Renal cortex interstitium (tissue), 15 donors: ENCODE measurements at places on chromosomes 6 and 20. TPM values are rescaled to one million over a fixed set of nuclear protein-coding genes. Genes with fewer than 3 reads are reported as not detected.

The PCK1 gene
- polyA plus RNA-seq: 20.3 TPM

The FLRT3 gene
- 120 TPM for polyA plus RNA-seq

The EFCAB8 gene
- 0.09 TPM for polyA plus RNA-seq

DNA sequence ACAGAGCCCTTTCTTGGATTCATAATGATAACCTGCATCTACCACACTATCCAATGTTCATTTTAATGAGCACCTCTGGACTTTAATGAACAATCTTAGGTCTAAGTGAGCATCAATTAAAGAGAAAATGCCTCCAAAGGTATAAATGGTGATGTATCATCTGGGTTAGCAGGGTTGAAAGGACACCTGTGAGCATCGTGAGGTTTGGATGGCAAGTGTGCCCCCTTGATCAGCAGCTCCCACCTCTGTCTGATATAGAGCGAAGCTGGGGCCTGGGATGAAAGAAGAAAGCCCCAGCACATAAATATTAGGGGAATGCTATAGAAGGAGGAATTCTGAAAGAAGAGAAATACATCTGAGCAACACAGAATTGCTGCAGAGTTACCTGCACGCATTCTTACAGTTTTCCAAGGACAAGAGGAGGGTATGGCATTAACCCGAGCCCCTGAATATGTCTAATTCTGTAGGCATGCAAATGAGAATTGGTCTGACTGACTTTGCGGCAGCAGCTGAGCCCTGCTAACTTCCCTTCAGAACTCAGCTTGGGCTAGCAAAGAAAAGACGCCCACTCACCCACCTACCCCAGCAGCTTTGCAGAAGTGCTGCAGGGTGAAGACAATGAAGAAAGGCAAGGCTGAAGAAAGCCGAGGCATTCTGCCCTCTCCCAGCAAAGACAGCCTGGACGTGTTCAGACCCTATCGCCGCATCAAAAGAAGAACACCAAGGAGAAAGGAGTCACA, 136.2 kb downstream of the GMPR start:
- DNase-seq: no peak

The GGTLC1 gene
- not detected for polyA plus RNA-seq

DNA sequence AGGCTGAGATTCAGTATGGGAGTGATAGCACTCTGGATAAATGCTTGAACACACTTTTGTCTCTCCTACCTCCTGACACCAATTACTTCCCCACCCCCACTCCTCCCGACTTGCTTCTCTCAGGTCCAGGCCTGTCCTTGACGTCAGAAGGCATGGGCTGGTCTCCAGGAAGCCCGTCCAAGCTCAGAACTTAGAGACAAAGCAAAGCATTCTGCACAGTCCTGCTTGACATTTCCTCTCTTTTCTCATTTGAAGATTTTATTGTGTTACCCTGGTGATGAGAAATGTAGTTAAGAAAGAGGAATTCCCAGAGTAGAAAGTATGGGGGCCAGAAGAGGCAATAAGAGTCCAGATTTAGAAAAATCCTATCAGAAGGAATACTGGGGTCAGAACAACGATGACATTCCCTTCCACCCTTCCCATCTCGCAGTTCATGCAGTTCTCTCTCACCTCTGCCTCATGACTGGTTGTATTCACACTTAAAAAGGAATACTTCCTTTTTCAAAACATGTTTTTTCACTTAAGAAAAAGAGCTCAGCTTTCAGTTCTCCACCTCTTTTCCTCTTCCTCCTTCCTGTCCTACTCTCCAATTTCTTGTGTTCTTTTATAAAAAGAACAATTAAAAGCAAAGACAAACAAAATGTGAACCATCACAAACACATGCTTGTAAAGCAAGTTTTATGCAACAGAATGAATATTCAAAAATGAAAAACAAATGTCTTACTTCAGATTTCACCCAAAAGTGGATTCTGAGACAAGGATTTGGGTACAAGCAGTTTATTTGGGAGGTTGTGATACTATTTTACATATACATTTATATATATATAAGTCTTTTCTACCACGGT, 18.5 kb upstream of the FAM184A start:
- DNase-seq: no peak

DNA sequence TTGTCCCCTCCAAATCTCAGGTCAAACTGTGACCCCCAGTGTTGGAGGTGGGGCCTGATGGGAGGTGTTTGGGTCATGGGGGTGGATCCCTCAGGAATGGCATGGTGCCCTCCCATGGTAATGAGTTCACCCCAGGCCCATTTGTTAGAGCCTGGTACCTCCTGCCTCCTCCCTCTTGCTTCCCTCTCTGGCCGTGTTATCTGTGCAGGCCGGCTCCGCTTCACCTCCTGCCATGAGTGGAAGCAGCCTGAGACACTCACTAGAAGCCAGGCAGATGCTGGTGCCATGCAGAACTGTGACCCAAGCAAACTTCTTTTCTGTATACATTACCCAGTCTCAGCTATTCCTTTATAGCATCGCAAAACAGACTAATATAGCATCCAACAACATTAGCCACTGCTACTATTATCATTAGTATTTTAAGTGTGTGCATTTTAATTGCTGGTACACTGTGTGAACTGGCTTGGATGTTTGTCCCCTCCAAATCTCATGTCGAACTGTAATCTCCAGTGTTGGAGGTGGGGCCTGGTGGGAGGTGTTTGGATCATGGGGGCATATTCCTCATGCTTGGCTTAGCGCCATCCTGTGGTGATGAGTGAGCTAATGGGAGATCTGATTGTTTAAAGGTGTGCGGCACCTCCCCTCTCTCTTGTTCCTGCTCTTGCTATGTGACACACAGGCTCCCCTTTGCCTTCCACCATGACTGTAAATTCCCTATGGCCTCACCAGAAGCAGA, 12.2 kb upstream of the OSER1 start:
- no peak for DNase-seq

DNA sequence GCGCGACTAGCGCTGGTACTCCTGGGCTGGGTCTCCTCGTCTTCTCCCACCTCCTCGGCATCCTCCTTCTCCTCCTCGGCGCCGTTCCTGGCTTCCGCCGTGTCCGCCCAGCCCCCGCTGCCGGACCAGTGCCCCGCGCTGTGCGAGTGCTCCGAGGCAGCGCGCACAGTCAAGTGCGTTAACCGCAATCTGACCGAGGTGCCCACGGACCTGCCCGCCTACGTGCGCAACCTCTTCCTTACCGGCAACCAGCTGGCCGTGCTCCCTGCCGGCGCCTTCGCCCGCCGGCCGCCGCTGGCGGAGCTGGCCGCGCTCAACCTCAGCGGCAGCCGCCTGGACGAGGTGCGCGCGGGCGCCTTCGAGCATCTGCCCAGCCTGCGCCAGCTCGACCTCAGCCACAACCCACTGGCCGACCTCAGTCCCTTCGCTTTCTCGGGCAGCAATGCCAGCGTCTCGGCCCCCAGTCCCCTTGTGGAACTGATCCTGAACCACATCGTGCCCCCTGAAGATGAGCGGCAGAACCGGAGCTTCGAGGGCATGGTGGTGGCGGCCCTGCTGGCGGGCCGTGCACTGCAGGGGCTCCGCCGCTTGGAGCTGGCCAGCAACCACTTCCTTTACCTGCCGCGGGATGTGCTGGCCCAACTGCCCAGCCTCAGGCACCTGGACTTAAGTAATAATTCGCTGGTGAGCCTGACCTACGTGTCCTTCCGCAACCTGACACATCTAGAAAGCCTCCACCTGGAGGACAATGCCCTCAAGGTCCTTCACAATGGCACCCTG, 1.6 kb downstream of the TPBG start:
- DNase-seq: peak; percentile 24

- no peak for DNase-seq
Measured at GRCh38 chr6:156182356-156182755, 594.8 kb upstream of the ARID1B start.

GRCh38 chr6:35146453-35146852, 5.3 kb upstream of the TCP11 start:
- DNase-seq: no peak

DNA sequence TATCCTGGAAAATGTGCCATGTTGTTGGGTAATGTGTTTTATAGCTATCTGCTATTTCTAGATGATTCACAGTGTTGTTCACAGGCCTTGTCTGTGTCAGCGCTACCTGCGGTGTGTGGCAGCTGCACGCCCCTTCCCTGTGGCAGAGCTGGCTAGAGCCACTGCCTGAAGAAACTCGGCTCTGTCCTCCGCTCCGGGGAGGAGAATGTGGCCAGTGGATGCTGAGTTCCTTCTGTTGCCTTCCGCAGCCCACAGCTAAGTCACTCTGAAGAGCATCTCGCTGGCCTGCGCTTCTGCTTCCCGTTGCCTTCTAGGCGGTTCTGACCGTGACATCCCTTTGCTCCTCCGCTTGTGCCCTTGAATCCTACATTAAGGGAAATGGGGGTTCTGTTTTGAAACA, 135.1 kb downstream of the PLG start:
- DNase-seq: no peak

GRCh38 chr6:101595276-101595675, 201.8 kb downstream of the GRIK2 start:
- no peak for DNase-seq

GRCh38 chr6:75488033-75488432, 5.6 kb downstream of the FILIP1 start:
- DNase-seq: no peak

The LAMA5 gene
- 184 TPM for polyA plus RNA-seq

The PHF10 gene
- polyA plus RNA-seq: 125 TPM

GRCh38 chr6:109318328-109318876, 63.9 kb downstream of the CD164 start:
- DNase-seq: no peak

- DNase-seq: no peak
Measured at GRCh38 chr6:43125119-43125518, 46.0 kb upstream of the SRF start.

The HAO1 gene
- not detected for polyA plus RNA-seq

The ISM1 gene
- polyA plus RNA-seq: 3.9 TPM

DNA sequence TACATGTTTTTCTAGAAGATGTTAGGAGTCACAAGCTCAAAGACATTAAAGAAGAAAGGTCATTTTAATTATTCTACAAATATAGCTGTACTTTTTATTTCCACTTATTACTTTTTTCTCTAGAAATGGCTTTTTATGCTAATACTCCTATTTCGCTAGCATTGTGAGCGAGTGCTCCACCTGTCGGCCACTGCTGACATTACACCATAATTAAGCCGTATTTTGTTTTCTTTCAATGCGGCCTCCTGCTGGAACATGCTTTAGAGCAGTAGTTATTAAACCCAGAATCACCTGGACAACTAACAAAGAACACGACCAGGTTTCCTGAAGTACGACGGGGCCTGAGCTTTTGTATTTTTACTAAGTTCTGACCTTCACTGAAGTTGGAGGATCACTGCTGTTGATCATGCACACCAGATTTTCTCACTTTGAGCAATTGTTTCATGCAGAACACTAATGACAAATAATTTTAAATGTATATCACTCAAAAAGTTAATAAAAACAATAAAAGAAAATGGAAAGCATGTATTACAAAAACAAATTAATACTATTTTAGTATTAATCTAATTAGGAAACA, 74.1 kb upstream of the PAK5 start:
- peak; percentile 18 for DNase-seq

DNA sequence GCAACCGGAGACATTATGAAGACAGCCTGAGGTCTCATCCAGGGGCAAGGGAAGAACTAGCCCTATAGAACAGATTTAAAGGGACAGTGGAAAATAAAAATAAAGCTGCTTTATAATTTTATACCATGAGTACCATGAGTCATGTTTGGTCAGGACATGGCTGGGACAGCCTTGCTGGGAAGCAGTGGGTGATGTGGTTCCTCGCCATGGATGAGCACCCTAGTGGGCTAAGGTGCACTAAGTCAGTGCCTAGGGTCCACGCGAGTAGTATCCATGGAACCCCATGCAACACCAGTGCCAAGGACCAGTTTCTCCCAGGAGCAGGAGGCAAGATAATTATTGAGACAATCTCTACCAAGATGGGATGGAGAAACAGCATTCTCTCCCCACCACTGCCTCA, 33.4 kb upstream of the ELMO2 start:
- DNase-seq: no peak

GRCh38 chr20:37238935-37239451, 22.6 kb downstream of the GHRH start:
- DNase-seq: no peak

- DNase-seq: no peak
Measured at GRCh38 chr6:155275808-155276480, 12.1 kb downstream of the CLDN20 start.

- no peak for DNase-seq
Measured at GRCh38 chr6:56033401-56033800, 158.0 kb upstream of the BMP5 start.

DNA sequence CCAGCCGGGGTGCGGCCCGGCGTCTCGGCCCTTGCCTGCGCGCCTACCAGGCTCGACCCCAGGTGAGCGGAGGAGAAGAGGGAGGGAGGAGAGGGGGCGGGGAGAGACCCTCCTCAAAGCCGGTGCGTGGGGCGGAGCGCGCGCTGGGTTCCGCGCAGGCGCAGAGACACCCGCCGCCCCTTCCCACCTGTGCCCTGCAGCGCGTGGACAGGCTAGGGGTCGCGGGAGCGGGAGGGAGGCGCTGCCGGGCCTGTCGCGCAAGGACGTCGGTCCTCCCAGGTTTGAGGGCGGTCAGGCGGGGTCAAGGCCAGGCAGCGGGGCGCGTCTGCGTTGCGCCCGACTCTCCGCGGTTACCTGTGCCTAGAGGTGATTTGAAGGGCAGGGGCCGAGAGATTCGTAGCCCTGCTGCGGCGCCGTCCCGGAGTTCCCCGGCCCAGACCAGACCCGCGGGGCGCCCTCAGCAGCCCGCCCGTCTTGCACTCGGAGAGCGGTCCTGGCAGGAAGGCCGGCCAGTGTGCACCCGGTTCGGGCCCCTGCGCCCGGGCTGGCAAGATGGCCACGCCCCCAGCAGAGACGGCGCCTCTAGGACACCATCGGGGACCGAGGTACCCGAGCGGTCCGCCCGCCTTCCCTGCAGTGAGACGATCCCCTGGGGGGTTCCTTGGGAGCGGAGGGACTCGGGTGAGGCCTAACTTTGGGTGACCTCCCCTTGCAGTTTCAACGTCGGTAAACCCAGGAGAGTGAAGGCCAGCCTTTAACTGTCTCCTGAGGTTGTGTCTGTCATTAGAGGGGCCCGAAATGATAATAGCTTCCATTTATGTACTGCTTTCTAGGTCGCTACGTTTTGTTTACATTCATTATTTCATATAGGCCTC, 546 bp downstream of the C6orf136 start:
- peak; percentile 76 for DNase-seq

- DNase-seq: no peak
Measured at GRCh38 chr6:136031982-136032381, 180.5 kb downstream of the PDE7B start.

The HS3ST5 gene
- polyA plus RNA-seq: 1.4 TPM

The GSTA2 gene
- polyA plus RNA-seq: 0.43 TPM

The TP53TG5 gene
- polyA plus RNA-seq: 1.2 TPM

- no peak for DNase-seq
Measured at GRCh38 chr20:51402201-51402600, 140.3 kb downstream of the NFATC2 start.

GRCh38 chr6:169343886-169344749, 90.5 kb upstream of the THBS2 start:
- DNase-seq: no peak

The HLA-DQB2 gene
- polyA plus RNA-seq: 1.8 TPM

GRCh38 chr6:150068720-150069648, at the start of gene ULBP3:
Gene ULBP3, minus strand, starts transcription at chr6:150069121. Its CDS starts 55 bp downstream, at chr6:150069066.
- DNase-seq: peak; percentile 85

DNA sequence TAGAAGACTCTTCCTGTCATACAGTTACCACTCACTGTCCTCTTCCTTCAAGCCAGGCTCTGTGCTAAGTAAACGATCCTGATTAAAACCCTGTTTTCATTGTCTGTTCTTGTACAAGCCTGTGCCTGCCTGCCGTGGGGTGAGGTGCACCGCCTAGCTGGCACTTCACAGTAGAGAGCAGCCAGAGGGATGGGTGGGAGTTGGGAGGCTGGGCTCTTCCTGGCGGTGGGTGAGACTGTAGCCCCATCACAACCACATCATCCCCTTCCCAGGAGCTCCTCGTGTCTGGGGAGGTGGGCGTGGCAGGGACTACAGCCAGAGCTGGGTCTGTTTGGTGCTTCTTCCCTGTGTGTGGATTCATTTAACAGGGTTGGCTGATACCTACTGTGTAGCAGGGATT, 382.0 kb downstream of the TAF4 start:
- no peak for DNase-seq
